ENCODE measurements at places on chromosomes 2 and 18.

DNA sequence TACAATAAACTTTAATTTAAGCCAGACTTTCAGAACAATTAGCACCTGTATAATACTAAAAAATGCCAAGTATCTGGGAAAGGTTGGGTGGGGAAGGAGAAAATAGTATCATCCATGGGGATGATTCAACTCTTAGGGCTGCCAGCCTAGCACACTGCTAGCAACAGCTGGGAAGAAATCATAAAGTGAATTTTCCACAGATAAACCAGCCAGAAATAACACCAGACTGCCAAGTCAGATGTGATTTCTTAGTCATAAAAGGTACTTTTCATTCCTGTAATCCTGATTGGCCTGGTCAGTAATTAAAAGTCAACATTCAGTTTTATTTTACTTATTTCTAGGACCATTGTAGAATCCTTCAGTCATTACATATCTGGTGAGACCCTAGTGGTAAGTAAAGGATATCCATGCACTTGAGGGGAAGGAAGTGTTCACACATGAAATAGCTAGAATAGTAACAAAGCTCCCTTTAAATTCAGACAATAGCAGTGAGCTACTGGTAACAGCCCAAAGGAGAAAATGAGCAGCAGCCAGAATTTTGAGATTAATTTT, 59.4 kb downstream of the LIMS1 start:
- no peak for DNase-seq

DNA sequence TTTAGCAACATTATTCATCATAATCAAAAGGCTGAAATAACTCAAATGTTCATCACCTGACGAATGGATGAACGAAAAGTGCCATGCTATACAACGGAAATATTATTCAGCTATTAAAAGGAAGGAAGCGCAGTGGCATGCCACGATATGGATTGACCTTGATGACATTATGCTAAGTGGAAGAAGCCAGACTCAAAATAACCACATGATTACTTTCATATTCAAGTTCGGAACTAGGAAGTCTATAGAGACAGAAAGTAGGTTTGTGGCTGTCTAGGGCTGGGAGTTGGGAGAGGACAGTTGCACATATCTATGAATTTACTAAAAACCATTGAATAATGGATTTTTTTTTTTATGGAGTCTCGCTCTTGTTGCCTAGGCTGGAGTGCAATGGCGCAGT, 13.4 kb upstream of the PDIA6 start:
- DNase-seq: no peak

DNA sequence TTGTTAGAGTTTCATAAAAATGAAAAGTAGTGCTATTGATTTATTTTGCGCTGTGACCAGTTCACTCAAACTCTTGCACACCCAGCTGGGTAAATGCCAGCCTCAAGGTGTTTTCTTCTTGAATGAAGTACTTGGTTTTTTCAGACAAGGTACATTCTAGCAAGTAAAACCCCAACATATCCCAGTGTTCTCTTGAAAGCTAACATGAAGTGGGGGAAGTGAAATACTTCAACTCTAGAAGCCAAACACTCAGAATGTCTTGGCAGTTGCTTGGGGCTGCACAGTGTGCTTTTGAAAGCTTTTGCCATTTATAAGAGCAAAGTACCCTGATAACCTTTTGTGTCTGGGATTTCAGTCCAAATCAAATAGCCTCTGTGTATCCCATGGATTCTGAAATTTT, 13.4 kb downstream of the NPAS2 start:
- no peak for DNase-seq

GRCh38 chr2:224612578-224612977, 27.4 kb upstream of the CUL3 start:
- DNase-seq: no peak

Data from retina (tissue), 1 donor.